GM13976 (cell line): ENCODE measurements at places on chromosomes 12 and 14.
A peak's percentile ranks its signal among the peaks of the same experiment; 100 is the strongest.

DNA sequence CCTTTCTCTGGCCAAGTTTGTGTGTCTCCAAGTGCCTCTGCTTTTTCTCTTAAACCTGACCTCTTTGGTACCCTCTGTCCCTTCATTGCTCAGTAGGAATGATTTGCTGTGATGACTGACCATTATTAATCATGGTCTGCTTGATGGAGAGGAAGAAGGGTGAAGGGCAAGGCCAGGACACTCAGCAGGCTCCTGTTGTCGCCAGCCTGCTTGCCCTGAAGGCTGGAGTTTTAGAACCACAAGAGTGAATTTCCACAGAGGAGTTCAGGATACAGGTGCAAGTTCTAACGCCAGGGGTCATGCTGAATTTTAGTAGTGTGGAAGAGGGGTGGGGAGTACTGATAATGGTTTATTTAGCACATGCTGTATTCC lies 2.8 kb upstream of the ITGA5 start:
- no peak for DNase-seq

- no peak for DNase-seq
Observed at GRCh38 chr14:56061051-56061450, 57.2 kb upstream of the PELI2 start.

DNA sequence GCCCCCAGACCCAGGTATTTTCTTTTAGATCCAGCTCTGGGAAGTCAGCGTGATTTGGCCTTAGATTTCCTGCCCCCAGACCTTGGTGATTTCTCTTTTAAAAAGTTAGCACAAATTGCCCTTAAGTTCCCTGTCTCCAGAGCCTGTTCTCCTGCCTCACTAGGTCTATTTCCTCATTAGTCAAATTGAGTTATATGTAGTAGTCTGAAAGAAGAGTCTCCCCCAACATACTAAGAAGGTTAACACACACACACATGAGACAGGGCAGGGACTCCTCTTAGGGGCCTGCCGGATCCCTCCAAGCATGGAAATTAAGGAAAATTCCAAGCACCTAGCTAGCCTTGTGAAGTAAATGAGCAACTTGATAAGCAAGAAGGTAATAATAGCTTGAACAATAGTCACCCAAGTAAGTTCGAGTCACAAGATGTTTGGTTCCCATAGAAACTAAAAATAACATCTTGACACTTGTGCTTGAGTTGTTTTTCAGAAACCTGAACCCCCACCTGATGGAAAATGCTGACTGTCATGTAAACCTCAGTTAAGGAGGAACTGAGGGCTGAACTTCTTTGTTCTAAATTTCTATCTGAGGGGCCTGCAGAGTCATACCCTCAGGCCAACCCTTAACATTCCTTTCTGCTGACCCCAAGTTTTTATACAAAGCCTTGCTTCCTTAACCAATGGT lies 51.6 kb downstream of the CAND1 start:
- DNase-seq: no peak

- peak; percentile 84 for DNase-seq
Observed at GRCh38 chr12:109428037-109428629, 49.0 kb downstream of the KCTD10 start.

DNA sequence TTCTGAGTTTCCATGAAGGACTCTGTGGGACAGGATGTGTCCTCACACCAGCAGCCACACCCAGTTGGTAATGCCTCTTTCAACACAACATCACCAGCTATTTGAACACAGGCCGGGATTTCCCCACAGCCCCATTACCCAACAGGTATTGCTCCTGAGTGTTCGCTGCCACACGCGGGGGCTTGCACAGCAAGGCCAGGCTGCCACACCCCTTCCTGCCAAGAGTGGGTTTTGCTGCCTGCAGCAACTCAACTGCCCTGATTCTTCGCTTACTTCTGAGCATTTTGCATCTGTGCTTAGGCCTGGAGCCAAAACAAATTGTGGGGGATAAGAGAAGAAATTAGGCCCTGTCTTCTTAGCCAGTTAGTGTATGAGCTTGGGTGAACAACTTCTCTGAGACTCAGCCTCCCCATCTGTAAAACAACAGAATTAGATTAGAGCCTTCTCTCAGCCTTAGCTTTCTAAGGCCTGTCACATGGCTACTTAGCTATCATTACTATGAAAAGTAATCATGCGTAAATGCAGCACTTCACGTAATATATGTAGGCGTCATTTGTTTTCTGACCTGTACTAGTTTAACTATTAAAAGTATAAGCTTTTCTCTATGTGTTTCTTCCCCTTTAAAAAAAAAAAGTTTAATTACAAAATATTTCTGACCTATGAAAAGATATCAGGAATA lies 20.0 kb downstream of the CKAP4 start:
- no peak for DNase-seq

DNA sequence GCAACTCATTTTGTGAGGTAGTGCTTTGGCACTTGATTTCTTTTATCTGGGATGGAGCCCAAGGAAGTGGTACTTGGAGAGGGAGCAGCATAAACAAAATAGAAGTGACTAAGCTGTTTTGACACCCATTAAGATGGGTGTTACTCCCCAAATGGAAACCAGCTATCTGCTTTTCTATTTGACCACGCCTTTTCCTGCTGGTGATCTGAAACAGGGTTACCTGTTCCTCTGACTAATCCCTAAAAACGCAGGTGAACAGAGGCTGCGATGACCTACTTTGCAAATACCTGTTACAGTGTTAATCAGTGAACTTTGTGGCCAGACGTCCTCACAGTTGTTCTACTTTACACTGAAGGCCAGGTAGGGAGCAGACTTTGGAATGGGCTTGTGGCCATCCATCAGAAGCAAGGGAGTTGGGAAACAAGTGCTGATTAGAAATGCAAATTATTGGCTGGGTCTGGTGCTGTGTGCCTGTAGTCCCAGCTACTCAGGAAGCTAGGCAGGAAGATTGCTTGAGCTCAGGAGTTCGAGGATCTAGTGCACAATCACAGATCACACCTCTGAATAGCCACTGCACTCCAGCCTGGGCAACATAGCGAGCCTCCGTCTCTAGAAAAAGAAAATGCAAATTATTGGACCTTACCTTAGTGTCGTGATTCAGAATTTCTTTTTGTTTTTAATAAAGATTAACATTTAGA lies 58.3 kb upstream of the HECTD1 start:
- no peak for DNase-seq

- DNase-seq: no peak
Observed at GRCh38 chr12:101885912-101886561, 8.7 kb downstream of the DRAM1 start.

GRCh38 chr12:104768033-104768432 lies 190.1 kb downstream of the SLC41A2 start:
- DNase-seq: no peak

DNA sequence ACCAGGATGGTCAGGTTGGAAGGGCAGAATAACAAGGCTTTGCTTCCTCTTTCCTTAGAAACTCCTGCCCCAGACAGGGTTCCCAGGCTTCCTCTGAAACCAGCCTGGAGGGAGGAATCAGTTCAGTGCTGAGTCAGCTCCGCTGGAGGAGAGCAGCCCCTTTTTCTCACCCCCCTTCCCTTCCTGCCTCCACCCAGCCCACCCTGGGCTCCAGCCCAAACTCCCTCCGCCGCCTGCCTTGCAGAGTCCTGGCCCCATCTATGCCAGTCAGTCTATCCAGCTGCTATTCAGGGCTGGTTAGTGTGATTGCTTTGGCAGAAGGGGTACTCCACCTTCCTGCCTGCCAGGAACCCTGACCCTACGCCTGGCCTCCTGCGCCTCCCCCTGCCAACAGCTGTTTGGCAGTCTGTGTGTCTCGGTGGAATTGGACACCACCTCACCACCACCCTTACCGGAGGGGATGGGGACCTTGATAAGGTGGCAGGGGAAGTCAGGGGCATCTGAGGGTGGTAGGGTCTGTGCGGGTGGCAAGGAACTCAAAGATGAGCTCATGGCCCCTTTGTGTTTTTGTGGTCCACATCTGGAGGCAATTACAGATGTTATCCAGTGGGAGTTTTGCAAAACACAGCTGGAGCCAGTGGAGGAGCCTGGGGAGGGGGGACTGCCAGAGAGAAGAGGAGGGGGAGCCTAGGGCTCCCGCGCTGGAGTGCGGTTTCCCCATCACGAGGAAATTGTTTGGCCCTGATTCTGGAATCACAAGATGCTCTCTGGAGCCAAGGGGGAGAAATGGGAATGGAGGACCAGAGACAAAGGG lies 12.2 kb downstream of the MMP14 start:
- DNase-seq: peak; percentile 40

DNA sequence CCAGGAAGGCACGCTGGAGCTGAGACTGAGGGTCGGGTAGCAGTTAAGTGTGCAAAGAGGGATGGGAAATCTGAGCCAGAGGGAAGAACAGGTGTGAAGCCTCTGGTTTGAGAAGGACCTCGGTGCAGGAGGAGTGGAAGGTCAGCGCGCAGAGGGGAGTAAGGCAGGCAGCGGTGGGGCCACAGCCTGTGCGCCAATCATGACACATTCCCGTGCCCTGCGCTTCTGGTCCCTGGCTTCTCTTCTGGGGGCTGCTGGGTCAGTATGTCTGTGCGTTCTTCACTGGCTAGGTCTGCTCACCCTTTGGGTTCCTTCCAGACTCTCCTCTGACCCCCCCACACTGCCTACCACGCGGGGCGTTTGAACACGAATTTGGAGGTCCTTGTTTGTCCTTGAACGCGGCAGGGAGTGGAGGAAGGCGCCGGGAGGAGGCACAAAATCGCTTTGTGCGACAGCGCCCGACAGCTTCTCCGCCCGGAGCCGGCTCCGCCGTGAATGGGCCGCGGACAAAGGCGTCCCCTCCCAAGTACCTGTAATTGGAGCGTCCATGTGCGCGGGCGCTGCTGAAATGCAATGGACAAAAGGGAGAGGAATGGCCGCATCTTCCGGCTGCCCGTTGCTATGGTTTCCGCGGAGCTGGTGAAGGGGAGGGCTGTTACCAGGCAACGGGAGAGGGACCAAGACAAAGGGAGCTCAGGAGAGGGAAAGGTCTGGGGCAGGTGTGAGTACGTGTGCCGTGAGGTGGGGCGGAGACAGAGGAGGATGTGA lies 207.2 kb upstream of the SRRM4 start:
- no peak for DNase-seq

DNA sequence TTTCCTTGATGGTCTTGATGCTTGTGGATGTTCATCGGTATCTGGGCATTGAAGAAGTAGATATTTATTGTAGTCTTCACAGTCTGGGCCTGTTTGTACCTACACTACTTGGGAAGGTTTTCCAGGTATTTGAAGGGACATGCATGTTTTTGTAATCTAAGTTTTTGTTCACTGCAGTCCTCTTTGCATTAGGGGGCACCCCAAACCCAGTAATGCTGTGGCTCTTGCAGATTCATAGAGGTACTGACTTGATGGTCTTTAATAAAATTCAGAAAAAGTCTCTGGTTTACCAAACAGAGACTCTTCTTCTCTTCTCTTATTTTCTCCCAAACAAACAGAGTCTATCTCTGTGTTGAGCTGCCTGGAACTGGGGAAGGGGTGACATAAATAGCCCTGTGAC lies 150.9 kb upstream of the SLC16A7 start:
- DNase-seq: no peak

- DNase-seq: no peak
Observed at GRCh38 chr12:12684375-12685106, 11.4 kb downstream of the GPR19 start.

DNA sequence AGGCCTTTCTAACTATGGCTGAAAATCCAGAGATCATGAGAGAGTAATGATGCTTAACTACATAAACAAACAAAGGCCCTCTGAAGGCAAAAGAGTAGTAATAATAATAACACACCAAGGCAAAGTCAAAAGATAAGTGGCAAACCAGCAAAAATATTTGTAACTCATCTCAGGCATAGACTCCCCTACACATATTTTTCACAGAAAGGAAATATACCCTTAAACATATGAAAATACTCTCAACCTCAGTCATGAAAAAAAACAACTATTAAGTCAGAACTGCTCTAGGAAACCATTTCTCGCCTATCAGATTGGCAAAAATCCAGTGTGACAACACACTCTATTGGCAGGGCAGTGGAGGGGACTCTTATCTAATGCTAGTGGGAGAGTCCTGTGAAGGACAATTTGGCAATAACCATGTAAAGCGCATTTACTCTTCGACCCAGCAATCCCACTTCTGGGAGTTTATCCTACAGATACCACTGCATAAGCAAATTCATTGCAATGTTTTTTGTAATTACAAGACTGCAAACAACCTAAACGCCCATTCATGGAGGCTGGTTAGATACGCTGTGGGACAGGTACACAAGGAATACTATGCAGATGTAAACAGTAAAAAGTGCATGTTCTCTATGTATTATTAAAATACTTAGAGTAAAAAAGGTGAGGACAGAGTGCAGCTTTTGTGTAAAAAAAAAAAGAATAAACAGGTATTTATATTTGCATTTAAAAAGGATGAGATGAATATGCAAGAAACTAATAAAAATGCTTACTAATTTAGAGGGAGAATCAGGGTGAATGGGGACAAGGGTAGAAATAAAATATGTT lies 26.0 kb upstream of the IL22 start:
- DNase-seq: no peak

DNA sequence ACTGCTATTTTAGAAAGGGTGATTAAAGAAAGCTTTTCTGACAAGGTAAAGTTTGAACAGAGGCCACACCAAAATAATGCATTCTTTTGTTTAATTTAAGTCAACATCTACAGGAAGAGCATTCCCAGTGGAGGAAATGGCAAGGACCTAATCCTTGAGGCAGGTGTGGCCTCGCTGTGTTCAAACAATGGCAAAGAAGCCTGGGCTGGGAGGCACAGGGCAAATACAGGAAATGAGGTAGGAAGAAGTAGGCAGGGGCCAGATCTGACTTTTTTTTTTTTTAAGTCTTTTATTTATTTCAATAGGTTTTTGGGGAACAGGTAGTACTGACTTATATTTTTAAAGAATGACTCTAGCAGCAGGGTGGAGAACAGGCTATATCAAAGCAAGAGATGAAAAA lies 53.5 kb downstream of the ARMH4 start:
- DNase-seq: no peak

DNA sequence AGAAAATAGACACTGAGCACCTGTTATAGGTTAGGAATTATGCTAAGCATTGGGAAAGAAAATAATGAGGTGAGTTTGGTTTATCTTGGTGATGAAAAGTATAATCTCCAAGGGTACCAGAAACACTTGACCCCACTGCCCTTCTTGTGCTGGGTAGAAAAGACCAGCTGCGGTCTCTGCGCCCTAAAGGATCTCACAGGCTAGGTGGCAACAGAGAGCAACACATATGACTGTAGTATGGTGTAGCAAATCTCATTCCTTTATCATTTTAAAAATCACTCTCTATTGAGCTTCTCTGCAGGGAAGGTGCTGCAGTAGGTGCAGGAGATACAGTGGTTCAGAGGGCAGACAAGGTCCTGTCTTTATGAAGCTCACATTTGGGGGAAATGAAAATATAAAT lies 26.1 kb downstream of the NRXN3 start:
- DNase-seq: no peak

- no peak for DNase-seq
Observed at GRCh38 chr14:57533214-57533613, 39.6 kb upstream of the CCDC198 start.

GRCh38 chr12:1848745-1849144 lies 28.4 kb downstream of the LRTM2 start:
- DNase-seq: no peak
